Cortex of kidney (tissue), 1 donor: ENCODE measurements at places on chromosomes 6 and 20.

GRCh38 chr6:111230351-111231089, 143.2 kb downstream of the SLC16A10 start:
- DNase-seq = no peak

GRCh38 chr6:107786179-107786578, 37.9 kb downstream of the SCML4 start:
- no peak for DNase-seq

DNA sequence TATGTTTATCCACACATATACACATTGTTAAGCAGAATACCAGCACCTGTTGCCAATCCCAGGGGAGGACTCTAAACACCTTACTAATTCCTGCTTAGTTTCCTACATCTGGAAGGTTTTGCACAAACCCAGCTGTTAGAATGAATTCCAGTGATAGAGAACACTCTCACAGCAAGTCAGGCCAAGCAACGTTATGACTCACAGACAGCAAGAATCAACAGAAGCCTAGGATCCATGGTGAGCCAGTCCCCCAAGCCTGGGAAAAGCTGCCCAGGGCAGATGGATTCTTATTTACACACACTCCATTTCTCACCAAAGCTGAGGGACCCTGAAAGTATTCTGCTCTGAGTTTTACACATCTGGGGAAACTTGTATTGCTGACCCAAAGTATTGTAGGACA, 291.7 kb downstream of the SLC35F1 start:
- no peak for DNase-seq

- no peak for DNase-seq
Observed at GRCh38 chr6:37313723-37314486, 39.9 kb upstream of the RNF8 start.

DNA sequence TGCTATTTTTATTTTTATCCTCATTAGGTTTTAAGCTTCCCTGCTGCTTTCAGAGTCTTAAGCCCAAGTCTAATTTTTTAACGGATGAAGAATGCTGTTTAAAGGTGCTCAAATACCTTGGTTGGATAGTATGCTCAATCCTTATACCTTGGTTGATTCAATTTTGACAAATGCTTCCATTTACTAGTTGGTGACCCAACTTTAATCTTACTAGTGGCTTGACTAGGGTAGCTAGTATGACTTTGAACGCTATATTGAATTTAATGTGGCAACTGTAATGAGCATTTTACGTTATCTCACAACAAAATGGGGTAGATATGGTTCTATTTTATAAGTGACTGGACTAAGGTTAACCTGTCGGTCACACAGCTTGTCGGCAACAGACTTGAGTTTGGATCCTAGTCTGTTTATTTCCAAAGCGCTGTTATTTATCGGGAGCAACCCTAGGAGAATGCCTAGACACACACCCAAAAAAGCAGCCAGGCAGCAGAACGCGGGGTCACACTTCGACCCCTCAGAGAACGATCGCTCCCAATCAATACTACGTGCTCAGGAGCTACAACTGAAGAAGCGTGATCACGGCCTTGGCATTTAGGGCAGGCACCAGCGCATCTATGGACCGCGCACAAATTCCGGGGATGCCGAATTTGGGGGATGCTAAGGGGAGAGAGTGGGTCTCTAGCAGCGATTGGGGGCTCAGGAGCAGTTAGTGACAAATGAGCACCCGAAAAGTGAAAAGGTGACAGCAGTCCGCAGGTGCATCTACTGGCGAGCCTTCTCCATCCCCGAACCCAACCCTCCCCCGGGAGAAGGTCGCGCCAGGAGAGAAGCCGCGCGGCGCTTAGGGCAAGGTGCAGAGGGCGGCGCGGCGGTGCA, 586 bp upstream of the ALDH5A1 start:
- DNase-seq = no peak

GRCh38 chr6:14147891-14148290, 30.3 kb downstream of the CD83 start:
- DNase-seq = no peak

DNA sequence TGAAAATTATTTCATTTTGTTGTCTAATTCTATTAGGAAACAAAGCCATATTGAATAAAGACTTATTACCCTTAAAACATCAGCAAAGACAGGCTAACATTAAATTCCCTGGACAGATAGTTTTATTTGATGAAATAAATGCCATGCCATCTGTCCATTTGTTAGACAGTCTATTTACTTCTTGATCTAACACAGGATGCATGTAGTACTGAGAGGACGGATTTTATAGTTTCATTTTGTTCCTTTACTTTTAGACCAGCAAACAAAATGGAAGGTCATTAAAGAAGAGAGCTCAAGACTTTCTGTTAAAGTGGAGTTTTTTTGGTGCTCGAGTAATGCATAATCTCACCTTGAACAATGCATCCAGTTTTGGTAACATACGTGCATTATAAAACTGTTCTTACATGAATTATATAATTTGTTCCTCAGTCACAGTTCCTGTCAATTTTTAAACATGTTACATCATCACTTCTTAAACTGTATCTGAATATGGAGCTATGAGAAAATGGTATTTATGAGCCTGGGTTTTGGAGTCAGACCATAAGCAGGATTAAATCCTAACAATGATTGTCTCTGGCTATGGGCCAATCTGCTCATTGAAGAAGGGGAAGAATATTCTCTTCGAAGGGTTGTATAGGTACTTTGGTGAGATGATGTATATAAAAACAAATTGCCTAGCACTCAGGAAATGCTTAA, 46.0 kb downstream of the RFX6 start:
- no peak for DNase-seq

DNA sequence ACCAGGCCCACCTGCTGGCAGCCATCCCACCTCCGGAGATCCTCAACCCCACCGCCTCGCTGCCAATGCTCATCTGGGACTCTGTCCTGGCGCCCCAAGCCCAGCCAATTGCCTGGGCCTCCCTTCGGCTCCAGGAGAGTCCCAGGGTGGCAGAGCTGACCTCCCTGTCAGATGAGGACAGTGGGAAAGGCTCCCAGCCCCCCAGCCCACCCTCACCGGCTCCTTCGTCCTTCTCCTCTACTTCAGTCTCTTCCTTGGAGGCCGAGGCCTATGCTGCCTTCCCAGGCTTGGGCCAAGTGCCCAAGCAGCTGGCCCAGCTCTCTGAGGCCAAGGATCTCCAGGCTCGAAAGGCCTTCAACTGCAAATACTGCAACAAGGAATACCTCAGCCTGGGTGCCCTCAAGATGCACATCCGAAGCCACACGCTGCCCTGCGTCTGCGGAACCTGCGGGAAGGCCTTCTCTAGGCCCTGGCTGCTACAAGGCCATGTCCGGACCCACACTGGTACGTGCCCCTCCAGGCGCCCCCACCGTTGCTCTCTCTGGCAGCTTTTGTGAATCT, 1.1 kb downstream of the SNAI1 start:
- no peak for DNase-seq

GRCh38 chr6:159126590-159126989, 42.6 kb upstream of the FNDC1 start:
- DNase-seq = no peak
